Hindlimb muscle (tissue), 1 donor: ENCODE measurements at places on chromosomes 2 and 18.

DNA sequence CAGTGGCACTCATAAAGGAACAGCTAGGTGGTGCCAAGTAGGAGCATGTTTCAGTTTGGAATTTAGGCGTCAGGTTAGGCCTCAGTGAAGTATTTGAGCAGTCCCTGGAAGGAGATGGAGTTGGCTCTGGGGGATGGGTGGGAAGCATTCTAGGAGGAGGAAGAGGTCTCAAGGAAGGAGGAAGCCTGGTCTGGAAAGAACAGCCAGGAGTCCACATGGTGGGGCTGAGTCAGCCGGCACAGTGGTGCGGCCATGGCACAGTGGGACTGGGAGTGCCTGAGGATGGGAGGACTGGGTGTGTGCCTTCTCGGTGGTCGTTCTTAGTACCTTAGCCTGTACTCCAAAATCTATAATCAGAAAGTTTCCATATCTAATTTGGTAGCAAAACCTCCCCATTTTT lies 373.3 kb downstream of the PTPRM start:
- DNase-seq: no peak

DNA sequence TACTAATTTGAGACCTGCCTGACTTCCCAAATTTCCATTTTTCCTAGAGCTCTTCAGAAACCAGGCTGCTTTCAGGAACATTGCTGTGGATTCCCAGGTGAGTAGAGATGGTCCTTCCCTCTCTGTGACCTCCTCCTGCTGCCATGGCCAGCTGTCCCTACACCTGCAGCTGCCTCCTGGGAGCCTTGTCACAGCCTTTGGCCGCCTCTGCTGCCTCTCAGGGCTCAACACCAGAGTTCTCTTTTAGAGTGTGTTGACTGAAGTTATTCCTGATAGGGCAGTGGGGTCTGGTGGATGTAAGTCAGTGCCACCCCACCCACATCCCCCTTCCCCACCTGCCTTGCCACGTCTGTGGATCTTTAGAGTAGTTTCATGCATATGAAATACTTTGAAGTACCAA lies 22.9 kb downstream of the SPATS2L start:
- no peak for DNase-seq

GRCh38 chr18:77203071-77203470 lies 46.6 kb upstream of the GALR1 start:
- DNase-seq: no peak

DNA sequence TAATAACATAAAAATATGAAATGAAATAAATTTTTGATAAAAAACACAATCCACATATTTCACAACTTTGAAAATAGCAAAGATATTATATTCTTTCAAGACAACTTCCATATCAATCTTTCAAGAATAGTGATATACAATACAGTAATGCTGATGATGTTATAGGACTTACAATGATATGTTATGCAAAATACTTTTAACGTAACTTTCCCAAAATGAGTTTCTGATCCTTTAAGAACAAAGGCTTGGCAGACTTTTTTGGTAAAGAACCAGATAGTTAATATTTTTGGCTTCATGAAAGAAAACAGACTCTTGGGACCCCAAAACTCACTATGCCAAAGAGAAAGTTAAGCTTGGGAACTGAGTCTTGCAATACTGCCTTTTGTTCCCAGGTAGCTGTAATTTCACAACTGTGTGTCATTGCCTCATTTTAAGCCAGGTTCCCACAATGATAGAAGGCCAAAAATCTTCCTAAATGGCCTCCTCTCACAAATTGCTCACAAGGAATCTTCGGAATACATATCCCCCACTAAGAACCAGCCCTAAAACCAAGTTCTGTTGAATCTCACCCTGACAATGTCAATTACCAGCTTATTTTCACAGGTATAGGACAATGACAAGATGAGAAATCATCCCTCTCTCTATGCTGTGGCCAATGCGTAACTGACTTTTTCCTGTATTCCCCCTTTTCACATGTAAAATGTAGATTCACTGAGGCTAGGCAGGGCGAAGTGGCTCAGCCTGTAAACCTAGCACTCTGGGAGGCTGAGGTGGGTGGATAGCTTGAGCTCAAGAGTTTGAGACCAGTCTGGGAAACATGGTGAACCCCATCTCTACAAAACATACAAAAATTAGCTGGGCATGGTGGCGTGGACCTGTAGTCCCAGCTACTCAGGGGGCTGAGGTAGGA lies 54.8 kb upstream of the STRN start:
- no peak for DNase-seq

DNA sequence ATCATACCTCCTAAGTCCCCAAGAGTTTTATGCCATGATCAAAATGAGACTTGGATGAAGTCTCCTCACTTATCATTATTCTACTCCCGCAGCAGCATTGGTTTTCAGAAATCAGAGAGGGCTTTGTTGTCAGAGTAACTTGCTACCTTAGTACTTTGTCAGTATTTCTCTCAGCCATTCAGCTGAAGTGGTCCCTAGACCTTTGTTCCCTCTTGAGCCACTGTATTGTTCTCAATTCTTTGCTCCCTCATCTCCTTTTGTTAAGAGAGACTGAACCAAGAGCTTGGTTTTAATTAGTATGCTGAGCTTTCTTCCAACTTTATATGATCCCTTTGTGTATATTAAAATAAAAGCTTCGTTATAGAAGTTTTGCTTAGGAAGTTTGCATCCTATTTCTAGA lies 133.4 kb downstream of the DOCK10 start:
- DNase-seq: no peak

DNA sequence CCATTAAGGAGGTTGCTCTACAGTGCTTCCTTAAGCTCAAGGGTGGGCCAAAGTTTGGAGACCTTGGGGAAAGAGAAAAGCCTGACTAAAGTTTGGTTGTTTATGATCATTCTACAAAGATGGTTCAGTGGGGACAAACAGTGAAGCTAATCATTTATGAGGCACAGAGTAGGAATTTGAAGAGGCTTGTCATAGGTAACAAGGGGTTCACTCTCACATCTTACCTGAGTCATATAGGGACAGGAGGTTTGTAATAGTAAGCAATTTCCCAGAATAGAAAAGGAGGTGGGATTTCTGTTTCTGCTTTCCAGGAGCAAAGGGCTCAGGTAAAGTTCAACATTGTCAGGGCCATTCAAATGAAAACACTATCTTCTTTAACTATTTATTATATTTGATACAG lies 787.9 kb downstream of the CPS1 start:
- no peak for DNase-seq
